NCI-H2029 (cell line): ENCODE measurements at places on chromosomes 3 and 15.

DNA sequence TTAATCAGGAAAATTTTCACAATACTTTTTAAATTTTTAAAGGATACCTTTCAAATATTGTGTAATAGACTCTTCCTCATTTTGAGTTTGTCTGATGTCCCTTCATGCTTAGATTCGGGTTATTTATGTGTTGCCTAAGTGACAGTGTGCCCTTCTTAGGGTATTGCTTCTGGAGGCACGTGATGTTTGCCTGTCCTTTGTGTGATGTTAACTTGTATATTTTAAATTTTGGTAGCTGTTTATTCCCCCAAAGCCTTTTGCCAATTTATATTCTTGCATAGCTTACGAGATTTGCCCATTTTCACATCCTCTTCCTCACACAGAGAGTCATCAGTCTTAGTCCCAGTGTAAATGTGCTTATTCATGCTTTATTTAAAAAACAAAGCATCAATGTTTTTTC lies 433.1 kb downstream of the EPHB1 start:
- no peak for DNase-seq

DNA sequence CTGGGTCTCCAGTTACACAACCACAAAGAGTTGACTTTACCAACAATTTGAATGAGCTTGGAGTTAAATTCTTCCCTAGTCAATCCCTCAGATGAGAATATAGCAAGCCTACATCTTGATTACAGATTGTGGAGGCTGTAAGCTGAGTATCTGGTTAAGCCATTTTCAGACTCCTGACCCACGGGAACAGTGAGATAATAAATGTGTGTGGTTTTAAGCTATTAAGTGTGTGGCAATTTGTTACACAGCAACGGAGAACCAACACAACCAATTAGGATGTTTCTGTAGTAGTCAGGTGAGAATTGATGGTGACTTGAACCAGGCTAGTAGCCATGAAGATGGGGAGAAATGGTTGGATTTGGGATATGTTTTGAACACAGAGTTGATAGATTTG lies 37.7 kb upstream of the SLC4A7 start:
- DNase-seq = no peak

DNA sequence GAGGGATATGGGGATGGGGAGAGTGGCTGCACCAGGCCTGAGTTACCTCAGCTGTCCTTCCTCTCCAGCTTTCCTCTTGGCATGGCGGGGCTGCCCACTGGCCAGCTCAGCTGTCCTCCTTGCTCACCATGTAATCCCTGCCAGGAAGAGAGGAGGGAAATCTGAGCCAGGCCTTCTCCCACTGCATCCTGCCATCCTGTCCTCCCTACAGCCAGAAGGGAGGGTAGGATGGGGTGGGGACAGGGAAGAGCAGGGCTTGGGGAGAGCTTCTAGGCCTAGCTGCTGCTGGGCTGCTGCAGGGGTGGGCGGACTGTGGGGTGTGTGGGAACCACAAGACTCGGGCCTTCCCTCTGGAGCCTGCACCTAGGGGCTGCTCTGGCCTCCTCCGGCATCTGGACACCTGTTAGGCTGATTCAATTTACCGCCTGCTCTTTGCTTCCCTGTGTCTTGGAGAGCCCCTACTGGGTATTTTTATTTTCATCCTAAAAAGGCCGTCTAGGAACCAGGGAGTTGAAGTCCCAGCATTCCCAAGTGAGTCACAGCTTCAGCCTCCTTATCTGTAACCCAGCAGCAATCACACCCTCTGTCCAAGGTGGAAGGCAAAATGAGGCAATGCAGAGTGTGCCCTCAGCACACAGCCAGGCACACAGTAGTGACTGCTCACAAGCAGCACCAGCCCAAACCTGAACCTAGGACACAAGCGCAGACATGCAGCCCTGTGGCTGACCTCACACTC lies 13.1 kb upstream of the KY start:
- no peak for DNase-seq

DNA sequence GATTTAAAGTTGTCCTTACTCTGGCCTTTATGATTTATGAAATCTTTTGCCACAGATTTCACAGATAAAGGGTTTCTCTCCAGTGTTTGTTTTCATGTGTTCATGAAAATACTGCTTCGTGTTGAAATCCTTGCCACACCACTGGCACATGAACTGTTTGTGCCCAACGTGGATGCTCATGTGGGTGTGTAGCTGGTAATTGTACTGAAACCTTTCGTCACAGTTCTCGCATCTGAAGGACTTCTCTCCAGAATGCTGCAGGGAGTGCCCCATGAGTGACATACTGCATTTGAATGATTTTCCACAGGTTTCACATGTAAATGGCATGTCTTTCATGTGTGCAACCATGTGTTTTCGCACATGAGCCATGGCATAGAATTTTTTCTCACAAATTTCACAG lies 111.9 kb downstream of the DOCK3 start:
- DNase-seq = no peak

DNA sequence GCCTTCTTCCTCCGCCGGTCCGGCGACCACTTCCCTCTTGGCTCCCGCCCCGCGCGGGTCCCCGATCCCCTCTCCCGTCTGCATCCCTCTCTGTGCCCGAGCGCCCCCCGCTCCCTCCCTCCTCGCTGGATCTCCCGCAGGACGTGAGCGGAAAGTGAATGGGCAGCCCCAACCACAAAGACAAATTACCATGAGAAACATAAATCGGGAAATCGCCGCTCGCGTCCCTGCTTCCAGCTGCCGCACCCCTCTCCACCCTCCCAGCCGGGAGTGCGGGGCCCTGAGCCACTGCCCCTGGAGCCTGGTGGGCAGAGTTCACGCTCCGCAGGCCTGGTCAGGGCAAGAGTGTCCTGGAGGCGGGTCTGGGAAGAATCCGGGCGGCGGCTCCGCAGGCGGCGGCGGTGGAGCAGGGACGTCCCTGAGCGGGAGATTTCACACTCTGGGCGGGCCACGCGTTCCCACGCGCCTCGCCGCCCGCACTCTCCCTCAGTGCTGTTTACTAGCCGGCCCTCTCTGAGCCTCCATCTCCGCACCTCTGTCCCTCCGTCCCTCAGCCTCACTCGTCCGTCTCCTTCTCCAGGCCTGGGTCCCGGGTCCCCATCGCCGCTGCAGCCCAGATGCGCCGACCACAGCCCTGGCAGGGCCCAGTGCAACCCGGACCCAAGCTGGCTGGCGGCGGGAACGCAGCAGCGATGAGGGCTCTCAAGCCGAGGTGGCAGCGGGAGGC lies 835 bp downstream of the SEMA5B start:
- DNase-seq = no peak

GRCh38 chr3:39150803-39151631 lies 2.4 kb downstream of the CSRNP1 start:
- no peak for DNase-seq

- no peak for DNase-seq
Measured at GRCh38 chr3:120438665-120439370, 12.0 kb downstream of the FSTL1 start.

DNA sequence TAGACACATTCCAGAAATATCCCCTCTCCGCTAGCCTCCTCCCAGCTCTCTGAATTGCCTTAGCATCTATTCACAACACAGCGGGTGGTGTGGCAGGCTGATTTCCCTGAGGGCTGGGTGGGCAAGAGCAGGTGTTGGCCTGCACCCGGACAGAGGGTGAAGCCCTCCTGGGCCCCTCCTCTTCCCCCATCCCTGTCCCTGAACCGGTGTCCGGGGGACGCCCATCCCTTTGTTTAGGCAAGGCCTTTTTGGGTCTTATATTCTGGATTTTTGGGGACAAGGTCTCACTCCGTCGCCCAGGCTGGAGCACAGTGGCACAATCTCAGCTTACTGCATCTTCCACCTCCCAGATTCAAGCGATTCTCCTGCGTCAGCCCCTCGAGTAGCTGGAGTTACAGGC lies 55.2 kb upstream of the KLHL25 start:
- DNase-seq = no peak

- no peak for DNase-seq
Measured at GRCh38 chr3:13317596-13318320, 102.4 kb downstream of the NUP210 start.

- no peak for DNase-seq
Measured at GRCh38 chr15:48462688-48463087, 131.5 kb downstream of the DUT start.

- no peak for DNase-seq
Measured at GRCh38 chr3:47433796-47434195, 41.9 kb downstream of the SCAP start.
